ENCODE measurements at places on chromosomes 2 and 18. TPM values are rescaled to one million over a fixed set of nuclear protein-coding genes. Genes with fewer than 3 reads are reported as not detected.

DNA sequence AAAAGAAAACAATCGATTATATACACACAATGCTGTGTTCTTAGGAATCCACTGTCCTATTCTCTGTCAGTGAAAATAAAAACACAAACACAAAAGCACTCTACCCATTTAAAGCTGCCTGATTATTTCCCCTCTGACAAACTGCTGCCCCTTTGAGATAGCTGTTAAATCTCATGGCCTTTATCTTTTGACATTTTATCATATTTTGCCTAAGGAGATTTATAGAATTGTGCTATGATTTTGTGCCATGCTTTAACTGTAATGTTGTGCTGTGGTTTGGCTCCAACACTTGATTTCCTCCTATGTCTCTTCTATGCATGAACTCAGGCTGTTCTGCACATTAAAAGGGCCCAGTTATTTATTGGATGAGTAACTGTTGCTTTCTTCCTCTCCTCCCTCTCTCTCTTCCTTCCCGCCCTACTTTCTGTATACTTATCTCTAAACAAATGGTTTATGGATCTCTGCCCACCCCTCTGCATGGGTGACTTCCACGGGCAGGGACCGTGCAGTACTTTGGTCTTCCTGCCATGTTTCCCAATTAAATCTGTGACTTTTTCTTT, 1096.6 kb downstream of the TSN start:
- DNase-seq: no peak

The CNTNAP5 gene
- total RNA-seq: not detected

DNA sequence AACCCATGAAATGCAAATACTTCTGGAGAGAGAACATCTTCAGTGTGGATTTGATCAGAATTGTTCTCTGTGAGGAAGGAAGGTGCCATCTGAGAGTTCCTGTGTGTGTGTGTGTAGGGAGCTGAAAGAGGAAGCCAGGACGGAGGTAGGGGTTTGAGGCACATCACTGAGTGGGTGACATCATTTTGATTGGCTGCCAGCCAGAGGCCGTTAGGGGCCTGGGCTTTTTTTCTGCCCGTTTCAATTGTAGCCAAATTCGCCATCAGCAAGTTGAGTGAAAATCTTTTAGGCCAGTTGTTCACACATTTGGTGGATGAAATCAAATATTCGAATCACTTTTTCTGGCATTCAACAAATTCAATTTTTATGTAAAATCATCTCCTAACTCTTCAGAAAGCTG, 48.9 kb downstream of the TSN start:
- DNase-seq: no peak

- DNase-seq: peak; percentile 67
Measured at GRCh38 chr2:127121776-127122176, 14.8 kb upstream of the BIN1 start.

GRCh38 chr2:127503491-127503890, 22.8 kb downstream of the IWS1 start:
- no peak for DNase-seq

The LOXL3 gene
- 8.4 TPM for total RNA-seq

The ZSWIM2 gene
- total RNA-seq: not detected

The INHA gene
- total RNA-seq: 16.2 TPM

GRCh38 chr2:112920923-112921532, 10.1 kb downstream of the IL37 start:
- DNase-seq: no peak

DNA sequence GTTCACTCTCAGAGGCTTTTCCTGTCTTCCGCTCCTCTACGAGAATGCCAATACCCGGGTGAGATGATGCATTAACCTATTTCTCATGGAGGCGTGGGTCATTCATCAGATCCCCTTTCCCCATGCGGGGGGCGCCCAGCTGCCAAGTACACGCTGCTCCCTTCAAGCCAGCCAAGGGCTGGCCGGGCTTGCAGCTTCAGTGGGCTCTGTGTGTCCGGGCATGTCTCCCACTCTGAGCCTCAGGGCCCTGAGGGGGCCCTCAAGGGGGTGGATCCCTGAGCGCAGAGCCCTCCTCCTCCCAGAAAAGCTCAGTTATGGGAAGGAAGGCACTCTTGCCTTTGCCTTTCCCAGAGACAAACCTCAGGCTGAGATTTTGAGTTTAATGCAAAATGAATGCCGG, 431.8 kb upstream of the MYT1L start:
- no peak for DNase-seq

DNA sequence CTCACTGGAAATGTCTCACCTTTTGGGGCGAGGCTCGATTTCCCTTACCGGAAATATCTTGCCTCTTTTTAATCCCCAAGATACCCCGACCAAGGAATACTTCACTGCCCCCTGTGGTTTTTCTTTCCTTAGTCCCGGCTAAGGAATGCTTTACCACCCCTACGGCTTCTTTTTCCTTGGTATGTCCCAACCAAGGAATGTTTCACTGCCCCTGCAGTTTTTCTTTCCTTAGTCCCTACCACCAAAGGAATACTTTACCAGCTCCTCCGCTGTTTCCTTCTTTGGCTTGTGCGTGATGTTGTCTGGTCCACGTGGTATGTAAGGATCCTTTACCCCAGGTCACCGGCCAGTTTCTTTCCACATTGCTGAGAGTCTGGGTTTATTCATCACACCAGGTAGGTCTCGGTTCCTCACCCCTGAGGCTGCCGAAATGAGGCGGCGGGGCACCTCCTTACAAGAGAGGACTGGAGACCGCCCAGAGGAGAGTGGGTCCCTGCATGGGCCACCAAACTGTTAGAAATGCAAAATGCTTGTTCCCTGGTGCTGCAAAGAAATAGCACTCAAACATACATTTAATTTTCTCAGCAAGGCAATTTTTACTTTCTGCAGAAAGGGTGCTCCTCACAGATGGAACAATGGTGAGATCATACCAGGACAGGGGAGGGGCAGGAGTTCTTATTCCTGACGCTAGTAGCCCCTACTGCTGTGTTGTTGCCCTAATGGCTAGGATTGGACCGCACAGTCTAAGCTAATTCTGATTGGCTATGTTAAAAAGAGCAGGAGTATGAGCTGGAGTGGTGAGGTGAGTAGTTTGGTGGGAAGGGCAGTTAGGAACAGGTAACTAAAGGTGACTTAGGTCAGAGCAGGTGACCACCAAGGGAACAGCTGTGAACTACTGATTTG, 33.4 kb upstream of the CLASP1 start:
- no peak for DNase-seq

The DSG1 gene
- total RNA-seq: 2.0 TPM
